ENCODE measurements at places on chromosomes 5 and 9.

DNA sequence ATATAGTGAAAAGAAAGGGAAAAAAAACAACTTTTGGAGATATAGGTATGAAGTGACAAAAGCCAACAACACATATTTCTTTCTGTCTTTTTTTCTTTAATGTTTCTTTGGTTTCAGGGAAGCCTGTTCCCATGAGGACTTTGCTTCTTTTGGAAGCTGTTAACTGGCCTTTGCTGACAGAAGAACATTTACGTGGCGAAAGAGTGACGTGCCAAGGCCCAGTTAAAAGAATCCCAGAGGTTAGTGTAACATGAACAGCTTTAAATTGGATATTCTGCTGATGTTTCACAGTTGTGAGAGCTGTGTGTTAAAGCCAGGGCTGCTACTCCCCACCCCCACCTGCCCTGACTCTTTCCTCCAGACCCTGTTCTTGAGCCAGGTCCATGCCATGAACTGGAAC is 275.9 kb downstream of the CRB2 start:
- no peak for DNase-seq

- no peak for DNase-seq
Measured at GRCh38 chr9:16293610-16294009, 576.9 kb downstream of the BNC2 start.

DNA sequence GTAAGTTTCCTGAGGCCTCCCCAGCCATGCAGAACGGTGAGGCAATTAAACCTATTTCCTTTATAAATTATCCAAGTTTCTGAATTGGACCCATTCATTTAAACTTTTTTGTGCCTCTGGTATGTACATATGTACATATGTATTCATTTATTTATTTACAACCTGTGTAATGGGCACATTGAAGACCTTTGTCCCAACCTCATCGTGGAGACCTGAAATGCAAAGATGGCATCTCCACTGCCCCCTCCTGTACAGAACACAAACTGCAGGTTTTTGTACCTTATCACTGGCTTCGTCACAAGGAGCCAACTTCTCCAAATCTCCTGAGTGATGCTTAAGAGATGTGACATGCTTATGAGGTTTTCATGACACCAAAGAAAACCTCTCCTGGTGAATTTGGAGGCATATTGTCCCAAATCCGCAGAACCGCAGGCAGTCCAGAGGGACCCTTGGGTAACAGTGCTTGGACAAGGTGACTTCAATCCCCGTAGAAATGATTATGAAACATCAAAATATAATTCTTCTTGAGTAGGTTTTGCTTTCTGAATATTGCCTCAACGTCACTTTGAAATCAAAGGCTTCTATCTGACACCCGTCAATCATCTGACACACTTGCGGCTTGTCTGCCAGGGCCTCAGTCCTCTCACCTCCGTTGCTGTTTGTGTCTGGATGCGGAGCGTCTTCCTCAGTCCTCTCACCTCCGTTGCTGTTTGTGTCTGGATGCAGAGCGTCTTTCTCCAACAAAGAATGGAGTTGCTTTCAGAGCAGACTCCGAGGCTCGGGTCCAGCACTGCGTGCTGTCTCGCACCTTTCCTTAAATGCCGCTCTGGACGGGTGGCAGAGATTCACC is 135.0 kb upstream of the IRX4 start:
- DNase-seq = peak; percentile 50

- DNase-seq = no peak
Measured at GRCh38 chr9:96088510-96088909, 213.0 kb downstream of the ERCC6L2 start.

DNA sequence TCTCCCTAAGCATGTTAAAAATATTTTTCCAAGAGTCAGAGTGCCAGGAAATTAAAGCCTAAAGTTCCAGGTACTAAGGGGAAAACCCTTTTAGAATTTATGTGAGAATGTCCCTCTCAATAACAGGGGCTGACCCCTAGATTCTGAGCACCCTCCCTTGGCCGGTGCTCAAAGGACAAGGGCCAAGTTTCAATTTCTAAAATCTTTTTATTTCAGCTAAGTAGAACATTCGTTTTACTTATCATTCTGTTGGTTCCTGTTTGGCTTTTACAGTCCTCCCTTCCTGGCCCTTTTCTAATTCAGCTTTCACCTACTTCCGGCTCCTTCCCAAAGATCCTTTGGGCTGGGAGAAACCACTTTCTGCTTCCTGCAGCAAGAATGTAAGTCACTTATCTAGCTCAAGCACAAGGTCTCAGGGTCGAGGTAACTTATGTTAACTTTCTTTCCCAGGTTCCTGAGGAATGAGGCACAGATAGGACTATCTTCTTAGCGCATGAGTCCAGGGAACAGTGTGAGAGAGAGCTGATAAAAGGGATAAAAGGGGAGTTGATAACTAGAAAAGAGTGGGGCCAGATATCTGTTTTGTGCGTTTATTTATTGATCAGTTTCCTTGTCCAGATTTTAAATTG is 34.6 kb upstream of the F2RL2 start:
- DNase-seq = no peak

DNA sequence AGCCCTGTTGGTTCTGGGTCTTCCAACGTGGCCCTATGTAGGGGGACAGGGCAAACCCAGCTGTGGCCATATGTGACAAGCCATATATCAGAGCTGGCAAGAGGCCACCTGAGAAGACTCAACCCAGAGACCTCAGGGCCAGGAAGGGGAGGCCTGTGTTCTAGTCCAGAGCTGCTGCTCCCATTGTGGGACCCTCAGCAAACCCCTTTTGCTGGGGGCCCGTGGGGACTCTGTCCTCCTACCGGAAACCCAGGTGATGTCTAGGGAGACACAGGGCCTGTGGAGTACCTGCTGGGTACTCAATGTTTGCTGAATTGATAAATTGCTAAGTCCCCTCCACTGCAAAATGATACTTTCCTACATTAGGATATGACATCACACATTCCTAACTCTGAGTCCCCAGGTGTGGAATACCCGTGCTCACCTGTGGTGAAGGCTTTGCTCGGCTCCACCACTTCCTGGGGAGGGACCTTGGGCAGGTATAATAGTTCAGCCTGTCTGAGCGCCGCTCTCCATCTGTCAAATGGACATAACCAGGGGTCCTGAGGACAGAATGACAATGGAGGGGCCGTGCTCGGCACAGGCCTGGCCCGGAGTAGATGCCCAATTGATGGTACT is 38.4 kb upstream of the ASS1 start:
- no peak for DNase-seq

DNA sequence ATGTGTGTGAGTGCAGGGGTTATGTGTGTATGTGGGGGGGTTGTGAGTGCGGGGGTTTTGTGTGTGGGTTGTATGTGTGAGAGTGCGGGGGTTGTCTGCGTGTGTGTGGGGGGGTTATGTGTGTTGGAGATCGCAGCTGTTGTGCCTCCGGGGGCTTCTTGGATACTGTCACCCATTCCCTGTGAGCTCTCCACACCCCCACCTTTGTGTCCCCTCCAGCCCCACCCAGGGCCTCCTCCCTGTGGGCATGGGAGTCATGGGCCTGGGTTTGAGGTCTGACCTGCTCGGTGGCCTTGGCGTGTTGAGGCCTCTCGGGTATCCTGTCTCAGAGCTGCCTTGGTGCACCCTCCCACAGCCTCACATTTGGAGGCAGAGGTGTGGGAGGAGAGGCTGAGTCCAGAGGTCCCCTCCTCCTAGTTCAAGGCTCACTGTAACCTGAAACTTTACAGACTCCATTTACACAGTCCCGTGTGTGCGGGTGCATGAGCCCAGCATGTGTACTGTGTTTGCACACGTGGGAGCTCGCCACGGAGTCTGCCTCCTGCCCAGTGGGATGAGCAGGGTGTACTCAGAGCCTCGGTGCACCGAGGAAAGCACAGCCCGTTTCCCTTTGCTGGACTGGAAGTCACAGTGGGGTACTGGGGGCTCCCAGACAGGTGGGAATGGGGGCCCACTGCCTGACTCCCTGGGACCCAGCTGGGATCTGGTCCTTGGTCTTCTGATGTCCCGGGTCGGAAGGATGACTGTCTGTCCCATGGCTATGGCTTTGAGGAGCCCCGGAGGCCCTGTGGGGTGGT is 43.4 kb downstream of the RXRA start:
- no peak for DNase-seq

GRCh38 chr5:145853781-145854376 is 18.7 kb upstream of the PRELID2 start:
- no peak for DNase-seq

DNA sequence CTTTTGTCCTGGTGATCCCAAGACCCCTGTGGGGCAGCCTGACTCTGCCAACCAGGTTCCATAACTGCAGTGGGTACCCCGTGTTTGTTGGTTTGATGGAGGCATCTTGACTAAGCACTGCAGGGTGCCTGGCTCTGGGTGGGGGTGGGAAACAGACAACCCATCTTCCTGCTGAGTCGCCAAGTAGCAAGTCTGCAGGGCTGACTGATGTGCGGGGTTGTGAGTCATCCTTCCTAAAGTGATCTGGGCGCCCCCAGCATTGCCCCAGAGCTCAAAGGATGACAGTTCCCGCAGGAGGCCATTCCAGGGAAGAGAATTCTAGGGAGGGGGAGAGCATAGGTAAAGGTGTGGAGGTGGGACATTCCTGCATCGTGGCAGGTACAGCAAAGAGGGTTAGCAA is 23.5 kb downstream of the DAB2IP start:
- DNase-seq = no peak

GRCh38 chr9:128219831-128220230 is 16.7 kb downstream of the DNM1 start:
- DNase-seq = no peak

GRCh38 chr5:95850391-95850894 is 27.9 kb upstream of the GLRX start:
- DNase-seq = no peak

GRCh38 chr5:99815-100214 is 7.8 kb downstream of the PLEKHG4B start:
- no peak for DNase-seq

GRCh38 chr5:140548791-140549190 is 1.3 kb downstream of the EIF4EBP3 start:
- DNase-seq = no peak

GRCh38 chr9:132572921-132573320 is 9.5 kb upstream of the BARHL1 start:
- no peak for DNase-seq

- no peak for DNase-seq
Measured at GRCh38 chr5:10019236-10019635, 230.5 kb downstream of the ATPSCKMT start.

DNA sequence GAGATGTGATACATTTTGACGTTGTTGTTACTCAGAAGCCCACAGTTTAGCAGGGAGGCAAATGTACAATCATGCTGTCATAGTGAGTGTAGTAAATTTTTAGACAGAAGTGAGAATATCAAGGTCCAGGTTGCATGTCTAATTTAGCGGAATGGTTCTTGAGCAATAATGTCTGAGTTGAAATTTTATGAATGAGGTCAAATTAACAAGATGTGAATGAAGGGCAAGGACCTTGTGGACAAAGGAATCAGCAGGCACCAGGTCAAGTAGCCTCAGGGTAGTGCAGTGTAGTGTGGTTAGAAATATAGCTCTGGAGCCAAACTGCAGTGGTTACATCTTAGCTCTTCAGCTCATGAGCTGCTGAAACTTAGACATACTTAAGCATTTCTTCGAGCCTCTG is 36.2 kb downstream of the TNFSF8 start:
- no peak for DNase-seq

DNA sequence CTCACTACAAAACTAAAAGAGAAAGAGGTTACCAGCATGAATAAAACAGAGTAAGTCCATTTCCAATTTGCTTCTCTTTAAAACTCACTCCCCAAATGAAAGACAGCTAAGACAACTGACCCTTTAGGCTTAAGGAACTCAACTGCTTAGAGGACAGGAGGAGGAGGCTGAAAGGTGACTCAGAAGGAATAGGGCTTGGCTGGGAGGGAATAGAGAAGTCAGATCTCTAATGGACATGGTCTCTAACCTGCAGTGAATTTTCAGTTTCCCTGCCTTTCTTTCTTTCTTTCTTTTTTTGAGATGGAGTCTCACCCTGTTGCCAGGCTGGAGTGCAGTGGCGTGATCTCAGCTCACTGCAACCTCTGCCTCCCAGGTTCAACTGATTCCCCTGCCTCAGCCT is 261.8 kb upstream of the CLINT1 start:
- no peak for DNase-seq

DNA sequence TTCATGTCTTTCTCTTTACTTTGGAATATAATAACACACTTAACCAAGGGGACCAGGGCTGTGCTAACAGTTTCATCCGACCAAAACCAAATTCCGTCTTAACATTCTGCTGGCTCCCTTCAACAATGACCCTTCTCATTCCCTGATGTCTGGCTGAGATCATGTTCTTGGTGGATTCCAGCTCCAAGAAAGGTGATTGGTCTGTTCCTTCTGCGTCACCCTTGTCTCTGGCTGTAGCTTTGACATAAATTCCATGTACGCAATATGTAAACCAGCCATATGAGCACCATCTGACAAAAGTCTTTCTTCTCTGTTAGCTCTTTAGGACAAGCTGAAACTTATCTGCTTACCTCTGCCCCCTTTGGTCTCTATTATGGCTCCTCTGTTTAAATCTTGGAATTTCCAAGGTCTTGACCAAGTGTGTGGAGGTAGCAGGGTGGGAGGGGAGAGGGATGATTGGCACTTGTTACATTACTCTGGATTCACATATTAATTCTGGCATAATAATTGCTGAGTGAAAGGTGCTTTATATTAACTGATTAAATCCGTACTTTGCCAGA is 45.7 kb upstream of the HSD17B4 start:
- no peak for DNase-seq

DNA sequence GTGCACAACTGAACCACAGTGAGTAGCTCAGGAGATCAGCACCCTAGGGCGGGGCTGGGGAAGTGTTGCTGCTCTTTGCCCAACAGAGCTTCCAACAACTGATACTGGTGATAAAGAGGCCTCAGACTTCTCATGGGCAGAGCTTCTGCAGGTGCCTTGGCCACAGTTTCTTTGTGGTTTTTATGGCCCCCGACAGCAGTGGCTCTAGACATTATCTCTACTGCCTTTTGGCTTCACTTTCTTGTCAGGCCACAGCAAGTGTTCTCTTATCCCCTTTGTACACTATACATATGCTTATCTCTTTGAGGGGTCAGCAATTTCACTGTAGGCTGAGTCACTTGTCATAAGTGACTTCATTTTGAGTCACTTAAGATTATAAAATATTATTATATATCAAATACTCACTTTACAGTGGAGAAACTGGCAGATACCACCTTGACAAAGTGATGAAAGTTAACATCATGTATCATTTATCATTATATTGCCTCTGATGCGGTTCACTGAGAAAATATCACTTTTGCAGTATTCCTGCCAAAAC is 90.9 kb upstream of the COX7C start:
- no peak for DNase-seq

DNA sequence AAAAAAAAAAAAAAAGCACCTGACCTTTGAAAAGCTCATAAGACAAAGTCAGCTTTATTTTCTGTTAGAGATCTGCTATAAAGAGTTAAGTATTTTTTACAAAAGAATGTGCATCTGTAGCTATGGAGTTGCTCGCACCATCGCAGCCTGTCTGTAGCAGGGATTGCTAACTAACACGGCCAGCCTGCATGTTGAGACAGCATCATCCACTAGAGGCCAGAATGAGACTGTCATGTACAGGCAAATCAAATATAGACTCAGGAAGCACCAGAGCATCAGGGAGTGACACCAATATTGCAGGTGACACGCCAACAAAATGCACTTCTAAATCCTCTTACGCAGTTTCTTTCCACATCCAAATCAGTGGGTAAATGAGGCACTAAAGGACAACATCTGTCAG is 136.3 kb upstream of the RASEF start:
- peak; percentile 71 for DNase-seq
